T-cell (primary cell): ENCODE measurements at places on chromosomes 12 and 14. TPM values are rescaled to one million over a fixed set of nuclear protein-coding genes. Genes with fewer than 3 reads are reported as not detected.
A peak's percentile ranks its signal among the peaks of the same experiment; 100 is the strongest.

ITGA7 gene
- 4.6 TPM for total RNA-seq

HNF1A gene
- not detected for total RNA-seq

LRTM2 gene
- not detected for total RNA-seq

ZNF385A gene
- total RNA-seq, result 1.2 TPM

POTEG gene
- total RNA-seq, result not detected

PTGDR gene
- total RNA-seq, result 5.2 TPM

TAS2R8 gene
- not detected for total RNA-seq

GRCh38 chr12:122336015-122336946, 70.0 kb upstream of the VPS33A start:
- H3K36me3 ChIP-seq, result peaks cover 42% of the 10 kb centered on the region
- H3K4me3 ChIP-seq, result no peak overlapping the region
- DNase-seq, result no peak
- H3K27me3 ChIP-seq, result no peaks in the 10 kb centered on the region

- no peaks in the 10 kb centered on the region for H3K4me1 ChIP-seq
- H3K27me3 ChIP-seq, result no peaks in the 10 kb centered on the region
- no peak overlapping the region for H3K27ac ChIP-seq
- no peaks in the 10 kb centered on the region for H3K36me3 ChIP-seq
- no peak for DNase-seq
- no peak overlapping the region for H3K4me3 ChIP-seq
Observed at GRCh38 chr14:33010495-33010894, 71.8 kb downstream of the NPAS3 start.

DNA sequence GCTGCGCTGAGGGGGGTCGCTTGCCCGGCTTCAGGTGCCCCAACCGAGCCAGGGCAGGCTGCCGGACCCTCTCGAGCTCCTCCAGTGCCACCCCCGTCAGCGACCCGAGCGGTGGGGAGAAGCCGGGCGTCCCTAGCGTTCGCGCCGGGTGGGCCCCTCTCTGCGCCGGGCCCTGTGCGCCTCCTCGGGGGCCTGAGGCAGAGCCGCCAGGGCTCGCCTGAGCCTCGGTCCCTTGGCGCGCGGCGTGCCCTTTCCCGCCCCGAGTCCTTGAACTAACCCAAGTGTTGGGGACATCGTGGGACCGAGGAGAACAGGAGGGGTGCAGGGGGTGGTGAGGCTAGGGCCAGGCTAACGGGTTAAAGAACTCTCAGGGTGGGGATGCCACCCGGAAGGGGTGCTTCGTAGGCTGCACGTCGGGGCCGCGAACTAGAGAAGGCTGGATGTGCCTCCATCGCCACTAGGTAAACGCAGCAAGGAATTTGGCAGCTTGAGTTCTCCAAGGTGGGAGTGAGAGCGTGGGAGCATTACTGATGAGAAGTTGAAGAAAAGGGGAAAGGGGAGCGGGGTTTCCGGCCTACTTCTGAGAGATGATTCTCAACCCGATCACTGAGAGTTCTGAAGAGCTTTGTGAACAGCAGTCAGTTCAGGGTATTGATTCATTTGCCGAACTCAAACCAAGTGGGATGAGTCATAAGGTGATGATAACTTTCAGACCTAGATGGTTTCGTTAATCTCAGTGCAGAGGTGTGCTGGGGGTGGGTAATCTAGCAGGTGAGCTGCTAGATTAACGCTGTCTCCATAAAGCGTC, 618 bp downstream of the RNF34 start:
- peak overlapping the region; percentile 81 for H3K4me3 ChIP-seq
- H3K4me1 ChIP-seq, result peaks cover 15% of the 10 kb centered on the region
- H3K27ac ChIP-seq, result peak overlapping the region; percentile 82
- no peaks in the 10 kb centered on the region for H3K36me3 ChIP-seq
- no peaks in the 10 kb centered on the region for H3K27me3 ChIP-seq
- DNase-seq, result peak; percentile 43

GRCh38 chr12:95986635-95987570, 9.2 kb downstream of the HAL start:
- H3K4me1 ChIP-seq, result no peaks in the 10 kb centered on the region
- H3K4me3 ChIP-seq, result no peak overlapping the region
- H3K27ac ChIP-seq, result no peak overlapping the region
- H3K27me3 ChIP-seq, result no peaks in the 10 kb centered on the region
- DNase-seq, result no peak

DNA sequence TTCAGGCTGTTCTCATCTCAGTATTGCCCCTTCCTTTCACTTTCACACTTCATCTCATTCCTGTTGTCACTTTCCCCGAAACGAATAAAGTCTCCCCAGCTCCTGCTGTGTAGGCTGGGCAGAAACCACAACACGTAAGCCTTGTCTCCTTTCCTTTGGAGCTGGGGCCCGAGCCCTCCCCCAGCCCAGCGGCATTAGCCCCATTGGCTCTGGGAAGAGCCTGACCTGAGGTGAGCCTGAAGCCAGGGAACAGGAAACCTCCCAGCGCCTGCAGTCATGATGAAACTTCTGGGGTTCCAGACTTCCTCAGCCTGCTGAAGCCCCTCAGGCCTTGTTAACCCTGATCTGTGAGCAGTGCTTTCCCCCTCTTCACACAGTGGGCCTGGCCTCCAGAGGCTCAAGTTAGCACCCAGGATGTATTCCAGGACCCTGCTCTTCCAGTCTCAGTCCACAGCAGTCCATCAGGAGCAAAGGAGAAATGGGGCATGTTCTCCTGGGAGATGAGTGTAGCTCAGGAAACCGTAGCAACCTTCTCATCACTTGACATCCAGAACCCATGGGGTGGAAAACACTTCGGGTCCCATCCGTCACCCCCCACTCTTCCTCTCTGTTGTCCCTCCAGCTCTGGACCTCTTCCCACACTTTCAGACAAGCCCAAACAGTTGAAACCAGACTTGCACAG, 21.8 kb downstream of the VASH1 start:
- peaks cover 4% of the 10 kb centered on the region for H3K4me1 ChIP-seq
- H3K36me3 ChIP-seq, result peaks cover 16% of the 10 kb centered on the region
- H3K27me3 ChIP-seq, result no peaks in the 10 kb centered on the region

DNA sequence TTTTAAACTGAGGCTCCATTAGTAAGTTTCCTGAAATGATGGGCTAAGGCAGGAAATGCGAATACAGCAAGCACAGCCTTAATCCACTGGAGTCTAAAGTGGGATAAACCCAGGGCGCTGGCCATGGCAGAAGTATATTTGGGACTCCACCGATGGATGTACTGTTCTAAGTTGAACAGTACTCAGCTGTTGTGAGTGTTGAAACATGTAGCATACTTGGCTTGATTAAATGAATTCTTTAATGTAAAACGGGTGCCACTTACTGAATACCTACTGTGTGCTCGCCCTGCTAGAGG, 996 bp downstream of the SSPN start:
- peaks cover 16% of the 10 kb centered on the region for H3K27me3 ChIP-seq
- H3K4me1 ChIP-seq, result peaks cover 2% of the 10 kb centered on the region
- no peak for DNase-seq
- H3K27ac ChIP-seq, result no peak overlapping the region
- H3K36me3 ChIP-seq, result no peaks in the 10 kb centered on the region

DNA sequence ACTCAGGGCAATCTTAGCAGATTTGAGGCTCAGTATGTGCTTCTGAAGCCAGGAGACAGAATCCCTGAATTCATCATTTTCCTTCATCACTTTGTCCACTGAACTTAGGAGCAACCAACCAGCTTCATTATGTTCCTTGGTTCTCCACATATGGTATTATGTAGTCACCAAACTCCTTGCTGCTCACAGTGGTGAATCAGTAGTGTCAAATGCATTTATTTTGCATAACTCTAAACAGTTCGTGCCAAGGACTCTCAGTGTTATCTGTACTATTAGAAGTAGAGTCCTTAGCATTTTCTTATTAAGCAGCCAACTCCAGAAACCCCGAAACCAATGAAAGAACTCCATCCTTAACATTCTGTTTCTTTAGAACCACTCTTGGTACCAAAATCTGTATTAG, 466.9 kb upstream of the RGS6 start:
- no peaks in the 10 kb centered on the region for H3K27me3 ChIP-seq
- no peak for DNase-seq
- H3K36me3 ChIP-seq, result peaks cover 3% of the 10 kb centered on the region
- no peak overlapping the region for H3K4me3 ChIP-seq

DNA sequence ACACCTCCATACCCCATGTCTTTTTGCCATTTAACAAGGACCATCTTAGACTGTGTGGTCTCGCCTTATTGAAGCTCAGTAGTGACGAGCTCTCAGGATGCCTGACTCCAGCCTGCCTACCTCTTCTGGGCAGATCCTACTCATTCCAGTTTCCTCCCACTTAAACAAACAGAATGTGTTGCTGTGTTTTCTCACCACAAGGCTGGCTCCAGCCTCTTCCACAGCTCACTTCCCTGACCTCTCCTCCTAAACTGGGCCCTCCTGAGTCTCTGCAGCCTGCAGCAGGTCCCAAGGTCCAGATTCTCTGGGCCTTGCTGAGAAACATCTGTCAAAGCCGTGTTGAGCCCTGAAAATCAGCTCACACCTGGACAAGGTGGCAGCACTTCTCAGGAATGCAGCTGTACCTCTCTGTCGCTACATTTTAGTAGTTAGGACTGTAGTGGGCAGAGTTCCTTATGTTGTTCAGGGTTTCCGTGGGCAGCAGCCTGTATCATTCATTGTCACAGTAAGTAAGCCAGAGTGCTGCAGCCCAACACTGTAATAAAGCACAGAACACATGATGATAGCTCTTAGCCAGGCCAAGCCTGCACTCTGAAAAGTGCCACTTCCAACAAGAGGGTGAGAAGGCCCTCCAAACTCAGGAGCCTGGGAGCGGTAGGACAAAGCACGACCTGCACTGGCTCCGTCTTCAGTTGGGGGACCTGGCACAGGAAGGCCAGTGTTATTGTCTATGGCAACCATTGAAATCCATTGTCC, 68.5 kb downstream of the NKX2-1 start:
- H3K27me3 ChIP-seq, result peaks cover 8% of the 10 kb centered on the region
- no peak overlapping the region for H3K27ac ChIP-seq
- DNase-seq, result no peak
- no peak overlapping the region for H3K4me3 ChIP-seq
- H3K36me3 ChIP-seq, result no peaks in the 10 kb centered on the region

DNA sequence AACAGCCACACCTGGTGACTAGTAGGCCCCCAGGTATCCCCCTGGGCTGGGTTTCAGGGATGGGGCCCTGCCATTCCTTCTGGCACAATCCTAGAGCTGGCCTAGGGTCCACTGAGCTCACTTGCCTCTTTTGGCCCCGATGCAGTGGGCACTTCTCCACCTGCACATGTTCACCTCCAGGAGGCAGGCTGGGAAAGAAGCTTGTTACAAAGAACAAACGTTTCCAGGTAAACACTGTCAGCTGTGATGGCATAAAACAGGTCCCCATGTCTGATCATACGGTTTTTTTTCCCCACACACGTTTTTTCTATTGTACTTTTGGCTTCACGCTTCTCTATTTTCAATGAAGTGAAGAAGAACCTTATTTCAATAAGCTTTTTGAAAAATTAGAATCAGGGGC, 15.8 kb upstream of the HVCN1 start:
- H3K36me3 ChIP-seq, result no peaks in the 10 kb centered on the region
- no peaks in the 10 kb centered on the region for H3K27me3 ChIP-seq
- no peaks in the 10 kb centered on the region for H3K4me1 ChIP-seq
- H3K4me3 ChIP-seq, result no peak overlapping the region

- no peak within 1 kb of the TSS for H3K27ac ChIP-seq
- no peaks in the 10 kb centered on the region for H3K27me3 ChIP-seq
- no peaks in the 10 kb centered on the region for H3K36me3 ChIP-seq
- H3K4me1 ChIP-seq, result no peaks in the 10 kb centered on the region
Observed at GRCh38 chr14:63204407-63205043, at the start of gene RHOJ. Gene RHOJ (plus strand): TSS chr14:63204443. CDS start chr14:63204870, 427 bp downstream.

DNA sequence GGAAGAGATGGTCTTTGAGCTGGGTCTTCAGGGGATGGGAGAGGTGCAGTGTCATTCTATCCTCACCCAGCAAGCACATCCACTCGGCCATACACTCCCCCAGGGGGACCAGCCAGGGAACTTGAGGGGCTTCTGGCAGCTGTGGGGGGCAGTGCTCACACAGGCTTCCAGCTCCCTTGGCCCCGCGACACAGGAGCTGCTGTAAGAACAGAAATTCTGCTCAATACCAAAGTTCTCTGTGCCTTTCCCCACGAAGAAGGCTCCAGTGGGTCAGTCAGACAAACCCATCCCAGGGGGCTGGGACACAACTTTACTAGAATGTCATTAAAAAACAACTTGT, 289.1 kb upstream of the RTL1 start:
- peaks cover 19% of the 10 kb centered on the region for H3K27me3 ChIP-seq
- H3K4me1 ChIP-seq, result no peaks in the 10 kb centered on the region
- H3K4me3 ChIP-seq, result no peak overlapping the region
- no peak overlapping the region for H3K27ac ChIP-seq

DNA sequence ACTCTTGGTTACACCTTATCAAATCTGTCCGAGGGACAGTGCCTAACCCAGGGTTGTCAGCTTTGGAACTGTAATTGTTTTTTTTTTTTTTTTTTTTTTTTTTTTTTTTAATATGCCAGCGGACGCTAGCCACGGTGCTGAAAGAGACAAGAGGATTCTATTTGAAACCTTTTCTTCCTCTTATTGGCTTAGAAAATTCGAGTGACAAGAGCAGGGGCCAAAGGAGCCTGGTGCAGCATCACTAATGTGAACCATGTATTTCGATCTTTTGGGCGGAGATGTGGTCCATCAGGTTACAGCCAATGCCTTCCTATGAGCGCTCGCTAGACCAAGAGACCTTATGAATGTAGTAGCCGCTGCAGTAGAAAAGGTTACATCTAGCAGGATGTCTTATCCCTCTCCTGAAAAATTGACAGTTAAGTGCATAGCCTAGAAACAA, 922 bp downstream of the PTPRR start:
- H3K36me3 ChIP-seq, result no peaks in the 10 kb centered on the region
- no peak overlapping the region for H3K27ac ChIP-seq
- H3K27me3 ChIP-seq, result peaks cover 9% of the 10 kb centered on the region
- no peaks in the 10 kb centered on the region for H3K4me1 ChIP-seq
- no peak for DNase-seq

GRCh38 chr12:94676031-94676641, 25.8 kb upstream of the TMCC3 start:
- peak; percentile 52 for DNase-seq
- H3K36me3 ChIP-seq, result no peaks in the 10 kb centered on the region
- no peak overlapping the region for H3K4me3 ChIP-seq
- H3K27ac ChIP-seq, result peak overlapping the region; percentile 81

- no peak for DNase-seq
- H3K4me3 ChIP-seq, result no peak overlapping the region
- no peaks in the 10 kb centered on the region for H3K4me1 ChIP-seq
- H3K27me3 ChIP-seq, result no peaks in the 10 kb centered on the region
- H3K36me3 ChIP-seq, result no peaks in the 10 kb centered on the region
Observed at GRCh38 chr12:13788626-13789025, 192.8 kb downstream of the GRIN2B start.

DNA sequence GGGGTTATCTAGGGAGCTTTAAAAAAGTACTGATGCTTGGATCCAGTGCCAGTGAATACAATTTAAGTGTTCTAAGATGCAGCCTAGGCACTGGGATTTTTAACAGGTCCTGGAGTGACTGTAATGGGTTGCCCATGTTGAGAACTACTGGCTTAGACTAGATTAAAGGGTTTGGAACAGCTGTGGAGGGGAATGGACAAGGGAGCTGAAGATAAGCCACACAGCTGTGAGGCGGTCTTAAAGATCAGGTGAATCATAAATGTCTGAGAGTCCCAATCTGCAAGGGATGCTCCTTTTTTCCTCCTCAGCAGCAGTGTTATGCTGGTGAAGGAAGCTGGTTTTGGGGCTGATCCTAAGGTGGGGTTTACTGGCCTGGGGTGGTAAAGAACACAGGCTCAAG, 35.5 kb upstream of the FRMD6 start:
- H3K36me3 ChIP-seq, result no peaks in the 10 kb centered on the region
- DNase-seq, result no peak
- H3K27ac ChIP-seq, result no peak overlapping the region
- no peaks in the 10 kb centered on the region for H3K27me3 ChIP-seq
- no peaks in the 10 kb centered on the region for H3K4me1 ChIP-seq
